ENCODE measurements at places on chromosomes 7 and 10. TPM values are rescaled to one million over a fixed set of nuclear protein-coding genes. Genes with fewer than 3 reads are reported as not detected.

UNC5B gene
- 11.4 TPM for total RNA-seq

ELN gene
- total RNA-seq = 6.5 TPM

TFEC gene
- total RNA-seq = 0.16 TPM

LRRTM3 gene
- total RNA-seq = not detected

FXYD4 gene
- not detected for total RNA-seq

TMEM176A gene
- not detected for total RNA-seq

ZNF107 gene
- 0.60 TPM for total RNA-seq

TAS2R3 gene
- total RNA-seq = 1.3 TPM

AKR1C8 gene
- not detected for total RNA-seq

TRPV5 gene
- total RNA-seq = not detected

UCMA gene
- total RNA-seq = not detected

CCDC146 gene
- total RNA-seq = 2.1 TPM

TMEM130 gene
- total RNA-seq = 1.3 TPM

RPEL1 gene
- under 0.01 TPM for total RNA-seq

SHOC2 gene
- total RNA-seq = 38.5 TPM

DNA2 gene
- 4.9 TPM for total RNA-seq

SH2B2 gene
- 0.95 TPM for total RNA-seq

PSD gene
- 8.4 TPM for total RNA-seq

CALN1 gene
- not detected for total RNA-seq

FLNC gene
- 209 TPM for total RNA-seq

ZNF365 gene
- 0.94 TPM for total RNA-seq

PNLIP gene
- not detected for total RNA-seq

UNCX gene
- not detected for total RNA-seq

NUTM2D gene
- 1.6 TPM for total RNA-seq

MUC3A gene
- total RNA-seq = under 0.01 TPM

HMX2 gene
- total RNA-seq = not detected

CCSER2 gene
- total RNA-seq = 19.4 TPM

PKD2L1 gene
- total RNA-seq = not detected

WEE2 gene
- total RNA-seq = not detected

GATA3 gene
- total RNA-seq = not detected

ELOVL3 gene
- total RNA-seq = 0.47 TPM

MYOZ1 gene
- total RNA-seq = under 0.01 TPM

NKX2-3 gene
- total RNA-seq = not detected
